ENCODE measurements at places on chromosomes 2 and 18.

GRCh38 chr2:38765149-38765548 is 12.9 kb upstream of the GEMIN6 start:
- no peak for DNase-seq

DNA sequence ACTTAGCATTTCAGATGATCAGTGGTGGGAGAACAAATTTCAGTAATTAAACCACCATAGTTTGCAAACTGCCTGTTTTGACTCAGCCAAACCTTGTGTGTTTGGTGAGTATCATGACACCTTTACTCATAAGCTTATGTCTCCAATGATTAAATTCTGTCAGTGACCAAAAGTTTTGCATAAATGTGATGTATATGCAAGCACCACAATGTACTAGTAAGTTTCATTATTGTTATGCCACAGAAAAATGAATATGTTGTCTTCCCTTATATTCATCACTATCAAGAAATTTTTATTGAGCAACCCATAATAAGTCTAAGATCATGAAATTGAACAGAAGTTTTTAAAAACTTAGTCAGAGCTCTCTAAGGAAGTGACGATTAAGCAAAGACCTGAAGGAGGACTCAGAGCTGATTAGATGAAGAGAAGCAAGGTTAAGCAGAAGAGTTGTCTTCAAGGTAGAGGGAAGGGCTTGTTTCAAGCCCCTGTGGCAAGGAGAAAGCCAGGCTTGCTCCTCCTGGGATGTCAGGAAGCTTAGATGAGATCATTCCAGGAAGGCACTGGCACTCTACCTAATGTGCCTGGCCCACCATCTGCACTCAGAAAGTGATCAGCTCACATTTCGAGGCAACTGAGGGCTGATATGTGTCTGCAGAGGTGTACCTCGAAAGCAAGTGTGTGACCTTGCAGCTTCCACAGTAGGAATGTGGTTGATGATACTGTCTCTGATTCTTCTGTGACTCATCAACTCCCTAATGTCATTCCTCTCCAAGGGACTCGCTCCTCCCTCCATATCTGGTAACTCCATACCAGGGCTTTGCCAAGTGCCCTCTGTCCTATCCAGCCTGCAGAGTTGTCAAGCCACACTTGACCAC is 54.7 kb downstream of the KCTD18 start:
- DNase-seq, result no peak

- no peak for DNase-seq
Observed at GRCh38 chr2:112712903-112713584, 7.8 kb upstream of the NT5DC4 start.

DNA sequence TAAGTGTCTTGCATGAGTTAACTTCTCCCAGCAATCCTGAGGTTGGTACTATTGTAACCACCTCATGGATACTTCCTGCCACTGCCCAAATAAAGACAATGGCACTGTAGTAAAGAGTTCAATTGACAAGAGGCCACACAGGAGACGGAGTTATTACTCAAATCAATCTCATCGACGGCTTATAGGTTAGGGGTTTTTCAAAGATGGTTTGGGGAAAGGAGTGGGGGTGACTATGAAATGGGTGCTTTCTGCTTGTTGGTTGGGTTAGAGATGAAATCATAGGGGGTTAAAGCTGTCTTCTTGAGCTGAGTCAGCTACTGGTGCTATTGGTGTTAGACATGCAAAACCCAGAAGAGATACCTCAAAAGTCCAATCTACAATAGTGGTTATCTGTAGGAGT is 1258.0 kb upstream of the ZEB2 start:
- DNase-seq, result no peak

GRCh38 chr18:42229211-42230210 is 274.5 kb downstream of the PIK3C3 start:
- no peak for DNase-seq

- DNase-seq, result no peak
Observed at GRCh38 chr18:36314098-36314497, 16.6 kb downstream of the FHOD3 start.

GRCh38 chr2:6885968-6886367 is 8.4 kb downstream of the RSAD2 start:
- no peak for DNase-seq

All from C1 segment of cervical spinal cord (tissue), 14 donors.